ENCODE measurements at places on chromosomes 6 and 20.
A peak's percentile ranks its signal among the peaks of the same experiment; 100 is the strongest.

- DNase-seq: no peak
These were observed 13.5 kb upstream of the SNAI1 start for GRCh38 chr20:49969234-49969633.

DNA sequence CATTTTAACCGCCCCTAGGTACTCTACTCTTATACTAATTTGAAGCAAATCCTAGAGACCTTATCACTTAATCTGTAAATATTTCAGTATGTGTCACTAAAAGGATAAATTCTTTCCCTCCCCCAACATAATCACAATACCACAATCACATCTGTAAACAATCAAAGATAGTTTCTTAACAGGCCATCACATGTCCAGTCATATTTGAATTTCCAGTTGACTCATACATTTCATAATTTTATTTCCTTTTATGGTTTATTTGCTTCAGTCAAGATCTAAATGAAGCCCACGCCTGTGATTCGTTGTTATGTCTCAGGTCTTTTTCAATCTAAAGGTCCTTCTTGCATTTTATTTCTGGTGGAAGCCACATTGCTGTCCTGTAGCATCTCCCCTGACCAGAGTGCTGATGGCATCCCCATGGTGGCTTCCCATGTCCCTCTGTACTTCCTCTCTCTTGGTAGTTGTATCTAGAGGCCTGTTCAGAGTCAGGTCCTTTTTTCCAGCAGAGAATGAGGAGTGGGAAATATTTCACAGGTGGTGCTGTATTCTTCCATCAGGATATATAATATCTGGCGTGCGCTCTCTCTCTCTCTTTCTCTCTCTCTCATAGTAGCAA lies 128.6 kb upstream of the SLC22A23 start:
- DNase-seq: peak; percentile 91

DNA sequence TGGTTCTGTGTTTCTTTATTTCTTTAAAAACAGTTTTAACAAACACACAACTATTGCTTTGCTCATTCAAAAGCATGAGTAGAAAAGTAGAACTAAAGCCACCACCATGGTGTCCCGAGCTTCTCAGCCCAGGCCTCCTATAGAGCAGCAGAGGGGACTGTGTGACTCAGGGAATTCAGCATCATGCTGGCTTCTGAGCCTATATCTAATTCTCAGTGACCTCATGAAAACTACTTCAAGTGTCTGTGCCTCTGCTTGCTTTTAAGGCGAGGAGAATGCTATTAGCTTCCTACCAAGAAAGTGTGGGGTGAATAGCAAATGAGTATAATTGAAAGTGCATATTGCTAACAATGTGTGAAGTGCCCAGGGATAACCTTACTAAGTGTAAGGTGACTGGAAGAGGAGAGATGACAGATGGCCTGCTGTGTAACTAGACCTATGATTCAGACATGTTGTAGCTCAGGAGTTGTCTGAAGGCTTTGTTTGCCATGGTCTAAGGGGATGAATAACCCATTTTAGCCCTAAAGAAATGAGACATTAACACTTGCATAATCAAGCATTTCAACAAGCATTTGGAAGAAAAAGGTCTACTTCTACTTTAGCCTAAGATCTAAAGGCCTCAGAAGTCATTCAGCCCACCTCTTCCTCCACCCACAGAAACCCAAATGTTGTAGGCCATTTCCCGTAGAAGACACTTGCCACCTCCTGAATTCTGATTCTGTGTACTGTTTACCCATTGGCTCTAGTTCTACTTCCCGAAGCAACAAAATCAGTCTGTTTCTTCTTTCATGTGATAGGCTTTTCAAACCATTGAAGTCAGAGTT lies 121.5 kb upstream of the ARG1 start:
- DNase-seq: peak; percentile 5

GRCh38 chr6:19597809-19598320 lies 239.3 kb upstream of the ID4 start:
- no peak for DNase-seq

DNA sequence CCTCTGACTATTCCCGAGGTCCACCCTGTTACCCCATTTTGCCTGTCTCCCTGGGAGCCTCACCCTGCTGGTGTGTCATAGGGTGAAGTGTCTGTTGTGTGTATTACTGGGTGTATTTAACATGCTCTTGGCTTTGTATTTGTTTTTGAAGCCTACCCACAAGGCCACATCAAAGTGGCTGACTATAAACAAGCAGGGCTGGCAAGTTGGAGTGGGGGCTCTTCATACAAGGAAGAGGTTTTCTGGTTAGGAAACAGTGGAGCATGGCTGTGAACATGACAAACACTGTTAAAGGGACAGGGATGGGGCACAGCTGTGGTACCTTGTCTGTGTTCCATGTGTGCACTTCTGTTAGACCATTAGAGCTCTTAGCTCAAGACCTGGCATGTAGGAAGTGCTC lies 26.3 kb downstream of the HECA start:
- DNase-seq: peak; percentile 84
